ENCODE measurements at places on chromosomes 16 and 17.

- peak; percentile 38 for DNase-seq
Observed at GRCh38 chr16:12390644-12391043, 413.0 kb downstream of the CPPED1 start.

- DNase-seq = no peak
Observed at GRCh38 chr16:48011466-48011865, 144.3 kb downstream of the ABCC12 start.

GRCh38 chr16:7025616-7026190, 306.9 kb upstream of the RBFOX1 start:
- DNase-seq = no peak

GRCh38 chr17:64130559-64131001, 636 bp upstream of the ERN1 start:
- peak; percentile 36 for DNase-seq

- no peak for DNase-seq
Observed at GRCh38 chr16:50267151-50267631, 840 bp downstream of the ADCY7 start.

- no peak for DNase-seq
Observed at GRCh38 chr17:570388-570787, 144.3 kb downstream of the VPS53 start.

DNA sequence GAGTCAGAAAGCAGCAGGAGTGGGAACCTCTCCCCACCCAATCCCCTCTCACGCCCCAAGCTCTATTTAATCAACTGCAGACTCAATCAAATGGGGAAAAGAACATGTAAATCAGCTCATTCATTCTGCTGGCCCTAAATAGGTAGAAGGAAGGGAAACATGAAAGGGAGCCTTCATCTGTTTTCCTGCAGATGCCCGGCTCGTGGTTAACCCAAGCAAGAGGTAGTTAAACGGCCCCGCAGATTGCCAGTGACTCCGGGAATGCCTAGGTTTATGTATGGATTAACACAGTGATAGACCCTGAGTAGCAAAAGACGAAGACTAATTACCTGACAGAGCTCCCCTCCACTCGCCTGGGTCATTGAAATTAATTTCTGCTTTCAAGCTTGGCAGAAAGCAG, 542.0 kb downstream of the WWOX start:
- no peak for DNase-seq

GRCh38 chr17:62628831-62629555, 1.5 kb downstream of the MRC2 start:
- DNase-seq = peak; percentile 54

DNA sequence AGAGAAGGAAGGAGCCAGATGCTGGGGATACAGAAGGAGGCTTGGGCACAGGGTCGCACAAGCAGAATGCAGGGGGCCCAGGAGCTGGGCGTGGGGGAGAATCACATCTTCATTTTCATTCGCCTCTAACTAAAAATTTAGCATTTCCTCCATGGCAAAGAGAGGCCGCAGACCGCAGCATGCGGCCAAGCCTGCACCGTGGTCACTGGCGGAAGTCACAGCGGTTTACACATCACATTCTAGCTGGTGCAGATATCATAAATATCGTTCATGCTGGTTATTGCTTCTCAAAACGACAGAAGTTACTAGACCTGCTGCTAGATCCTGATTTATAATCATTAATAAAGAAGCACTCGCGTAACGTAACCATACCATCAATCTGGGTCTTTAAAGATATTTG, 162.0 kb downstream of the NTN1 start:
- DNase-seq = no peak

GRCh38 chr16:57016301-57016700, 26.9 kb downstream of the NLRC5 start:
- DNase-seq = no peak

- peak; percentile 65 for DNase-seq
Observed at GRCh38 chr16:81634380-81635062, 144.6 kb upstream of the PLCG2 start.

- peak; percentile 39 for DNase-seq
Observed at GRCh38 chr17:33292981-33293867, at the start of gene ASIC2. ASIC2 (minus strand) TSS chr17:33293295.

GRCh38 chr16:3618769-3619141, 7.3 kb upstream of the SLX4 start:
- DNase-seq = no peak

DNA sequence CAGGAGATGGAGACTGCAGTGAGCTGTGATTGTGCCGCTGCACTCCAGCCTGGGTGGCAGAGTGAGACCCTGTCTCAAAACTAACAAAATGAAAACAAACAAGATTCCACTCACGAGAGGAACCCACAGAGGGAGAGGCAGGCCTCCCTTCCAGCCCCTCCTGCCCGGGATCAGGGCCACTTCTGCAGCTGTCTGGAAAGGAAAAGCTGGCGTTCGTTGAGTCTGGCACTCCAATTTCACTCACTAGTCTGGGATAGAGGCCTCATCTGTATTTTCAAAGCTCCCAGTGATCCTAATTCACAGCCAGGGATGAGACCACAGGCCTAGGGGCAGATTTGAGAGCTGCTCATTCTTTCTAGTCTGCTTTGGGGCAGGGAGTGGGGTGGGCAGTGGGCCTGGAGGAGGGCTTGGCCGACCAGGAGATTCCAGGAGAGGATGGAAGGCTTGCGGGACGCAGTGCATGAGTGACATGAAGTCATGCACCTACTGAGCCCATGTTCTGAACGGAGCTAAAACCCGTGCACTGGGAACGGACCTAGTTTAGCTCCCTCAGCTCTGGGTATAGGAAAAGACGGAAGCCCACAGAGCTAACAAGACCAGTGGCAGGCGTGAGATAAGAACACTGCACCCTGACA, 54.0 kb downstream of the COTL1 start:
- DNase-seq = no peak

- DNase-seq = no peak
Observed at GRCh38 chr17:63649813-63650212, 27.6 kb downstream of the MAP3K3 start.

DNA sequence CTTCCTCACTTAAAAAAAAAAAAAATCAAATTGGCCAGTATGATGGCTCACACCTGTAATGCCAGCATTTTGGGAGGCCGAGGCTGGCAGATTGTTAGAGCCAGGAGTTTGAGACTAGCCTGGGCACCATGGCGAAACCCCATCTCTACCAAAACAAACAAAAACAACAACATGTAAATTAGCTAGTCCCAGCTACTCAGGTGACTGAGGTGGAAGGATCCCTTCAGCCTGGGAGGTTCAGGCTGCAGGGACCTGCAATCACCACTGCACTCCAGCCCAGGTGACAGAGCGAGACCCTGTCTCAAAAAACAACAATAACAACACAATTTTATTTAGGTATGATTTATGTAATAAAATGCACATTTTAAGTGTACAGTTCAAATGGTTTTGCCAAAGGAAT, 6.3 kb upstream of the EPOP start:
- DNase-seq = no peak

GRCh38 chr17:63838631-63839171, 3.8 kb downstream of the SMARCD2 start:
- DNase-seq = no peak

- DNase-seq = no peak
Observed at GRCh38 chr16:64740261-64740660, 381.6 kb downstream of the CDH11 start.

DNA sequence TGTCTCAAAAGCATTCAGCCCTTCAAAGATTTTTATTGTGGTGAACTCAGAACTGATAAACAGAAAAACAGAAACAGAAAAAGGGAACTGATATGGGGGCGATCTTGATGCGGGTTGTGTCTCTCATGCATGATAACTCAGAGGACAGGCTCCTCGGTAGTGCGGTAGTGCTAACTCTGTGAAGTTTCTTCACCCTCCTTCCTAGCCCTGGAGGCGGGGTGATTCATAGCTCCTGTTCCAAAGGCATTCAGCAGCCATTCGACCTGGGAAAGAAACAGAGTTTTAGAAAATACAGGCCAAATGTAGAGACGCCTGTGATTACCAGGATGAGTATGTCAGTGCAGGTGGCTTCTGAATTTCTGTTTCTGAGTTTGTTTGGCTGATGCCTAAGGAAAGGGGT, 5.5 kb upstream of the MAF start:
- peak; percentile 42 for DNase-seq

- no peak for DNase-seq
Observed at GRCh38 chr17:9307313-9307998, 268.2 kb downstream of the STX8 start.

GRCh38 chr16:51577621-51578303, 426.7 kb upstream of the SALL1 start:
- DNase-seq = peak; percentile 55

GRCh38 chr17:70780031-70780430, 610.7 kb downstream of the KCNJ2 start:
- peak; percentile 67 for DNase-seq

Measured in astrocyte (in vitro differentiated cells and primary cell).